ENCODE measurements at places on chromosomes 6 and 20.
A peak's percentile ranks its signal among the peaks of the same experiment; 100 is the strongest.

- no peak for DNase-seq
Measured at GRCh38 chr6:147779624-147780023, 271.1 kb downstream of the SAMD5 start.

- peak; percentile 78 for DNase-seq
Measured at GRCh38 chr6:1665214-1665613, 55.5 kb downstream of the FOXC1 start.

DNA sequence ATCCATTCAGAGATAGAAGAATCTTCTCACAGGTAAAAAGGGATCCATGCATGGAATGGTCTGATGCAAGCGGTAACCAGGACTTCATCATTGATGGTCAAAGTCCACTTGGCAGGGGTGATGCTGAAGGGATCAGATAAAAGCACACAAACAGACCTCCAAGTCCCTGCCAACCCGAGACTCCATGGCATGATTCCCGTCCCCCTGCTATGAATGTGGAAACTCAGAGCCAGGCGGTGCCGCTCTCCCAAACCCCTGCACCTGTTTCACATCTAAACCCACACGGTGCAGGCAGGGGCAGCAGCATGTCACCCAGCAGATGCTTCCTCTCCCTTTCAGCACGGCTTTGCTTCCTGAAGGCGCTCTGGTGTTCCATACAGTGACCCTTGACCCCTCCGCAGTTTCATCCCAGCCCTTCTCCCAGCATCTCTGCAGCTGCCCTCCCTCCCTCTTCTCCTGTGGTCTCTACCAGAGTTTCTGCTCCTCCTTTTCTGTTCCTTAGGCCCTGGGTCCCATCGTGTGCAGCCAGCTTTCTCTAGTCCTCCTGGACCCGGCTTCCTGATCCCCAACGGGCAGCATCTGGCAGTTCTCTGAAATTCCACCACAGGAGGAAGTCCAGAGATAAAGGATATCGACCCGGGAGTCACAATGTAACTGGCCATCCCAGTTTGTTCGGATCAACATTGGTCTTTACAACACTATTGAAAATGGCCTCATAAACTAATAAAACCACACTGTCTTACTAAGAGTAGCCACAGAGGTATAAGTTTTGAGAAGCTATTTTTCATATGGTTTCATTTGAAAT lies 235.0 kb downstream of the TTLL2 start:
- DNase-seq = no peak

GRCh38 chr6:159193923-159194322 lies 24.7 kb downstream of the FNDC1 start:
- DNase-seq = no peak

GRCh38 chr20:33176101-33176500 lies 8.1 kb downstream of the BPIFA2 start:
- no peak for DNase-seq

GRCh38 chr6:4888841-4889240 lies 112.6 kb downstream of the CDYL start:
- DNase-seq = no peak

DNA sequence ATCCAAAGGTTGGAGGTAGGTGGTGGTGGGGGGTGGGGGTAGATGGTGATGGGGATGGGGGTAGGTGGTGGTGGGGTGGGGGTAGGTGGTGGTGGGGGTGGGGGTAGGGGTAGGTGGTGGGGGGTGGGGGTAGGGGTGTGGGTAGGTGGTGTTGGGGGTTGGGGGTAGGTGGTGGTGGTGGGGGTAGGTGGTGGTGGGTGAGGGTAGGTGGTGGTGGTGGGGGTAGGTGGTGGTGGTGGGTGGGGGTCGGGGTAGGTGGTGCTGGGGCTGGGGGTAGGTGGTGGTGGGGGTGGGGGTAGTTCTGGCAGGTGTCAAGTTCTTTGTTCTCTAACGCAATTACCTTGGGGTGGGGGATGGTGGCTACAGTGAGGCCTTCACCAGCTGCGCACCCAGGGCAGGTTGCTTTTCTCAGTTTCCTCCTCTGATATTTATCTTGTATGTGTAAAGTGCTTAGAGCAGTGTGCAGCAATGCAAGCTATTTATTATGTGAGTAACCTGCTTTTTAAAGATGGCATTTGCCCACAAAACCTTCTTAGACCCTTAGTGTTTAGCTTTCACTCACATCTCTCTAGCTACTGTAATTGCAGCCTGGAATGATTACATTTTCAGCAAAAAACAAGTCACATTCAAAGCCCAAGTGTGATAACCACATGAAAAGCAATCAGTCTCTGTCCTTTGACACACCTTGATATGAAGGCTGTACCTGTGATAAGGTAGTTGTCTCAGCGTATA lies 8.2 kb upstream of the CCDC167 start:
- no peak for DNase-seq

DNA sequence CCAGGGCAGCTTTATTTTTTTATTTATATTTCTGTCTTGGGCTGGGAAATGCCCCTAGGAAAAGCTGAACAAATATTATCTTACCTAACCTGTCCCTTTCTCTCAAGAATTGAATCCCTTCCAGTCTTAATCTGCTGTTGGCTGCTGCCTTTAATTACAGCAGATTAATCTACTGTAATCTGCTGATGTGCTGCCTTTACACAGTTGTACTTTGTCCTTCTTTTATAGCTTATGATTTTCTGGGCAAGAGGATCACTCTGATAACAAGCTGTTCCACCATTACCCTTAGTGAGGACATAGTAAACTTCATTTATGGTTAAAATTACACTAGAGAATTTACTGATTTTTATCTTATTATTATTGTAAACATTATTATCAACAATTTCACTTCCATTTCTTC lies 234.5 kb upstream of the MAN1A1 start:
- DNase-seq = no peak

DNA sequence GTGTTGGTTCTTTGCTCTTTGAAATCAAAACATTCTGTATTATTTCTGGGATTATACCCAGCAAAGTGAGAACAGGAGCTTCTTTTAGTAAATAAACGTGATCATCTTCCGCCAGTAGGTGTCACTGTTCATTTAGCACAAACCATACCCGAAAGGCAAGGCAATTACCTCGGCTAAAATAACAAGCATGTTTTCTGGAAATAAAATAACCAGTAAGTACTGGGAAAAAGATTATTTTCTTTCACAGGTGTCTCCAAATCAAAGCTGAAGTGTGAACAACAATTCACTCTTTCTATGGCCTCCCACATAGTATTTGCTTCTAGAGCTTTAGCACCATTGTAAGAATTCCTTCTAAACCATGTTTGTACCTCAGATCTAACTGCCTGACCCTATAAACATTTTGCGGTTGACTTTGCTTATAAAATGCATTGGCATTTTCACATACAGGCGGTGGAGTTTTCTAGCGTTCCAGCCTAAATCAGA lies 144.6 kb upstream of the AGPAT4 start:
- peak; percentile 48 for DNase-seq

- no peak for DNase-seq
Measured at GRCh38 chr6:18471232-18471964, 84.2 kb downstream of the RNF144B start.

GRCh38 chr20:50953821-50954220 lies 4.5 kb downstream of the DPM1 start:
- DNase-seq = no peak

GRCh38 chr20:50269091-50270033 lies 78.7 kb downstream of the CEBPB start:
- no peak for DNase-seq

DNA sequence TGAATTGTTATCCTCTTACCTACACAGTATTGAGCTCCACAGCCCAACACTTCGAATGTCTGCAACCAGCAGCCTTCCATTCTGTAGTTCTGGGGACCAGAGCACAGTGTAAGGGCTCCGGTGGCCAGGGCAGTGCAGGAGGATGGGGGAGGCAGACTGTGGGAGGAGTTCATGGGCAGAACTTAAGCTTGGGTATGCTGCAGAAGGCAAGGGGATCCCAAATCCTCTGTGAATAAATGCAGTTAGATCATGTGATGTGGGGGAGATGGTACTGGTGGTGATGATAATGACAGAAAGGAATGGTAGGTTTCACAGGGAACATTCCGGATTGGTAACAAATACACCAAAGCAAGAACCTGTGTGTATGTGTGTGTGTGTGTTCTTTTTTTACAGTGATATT lies 26.5 kb upstream of the CNKSR3 start:
- no peak for DNase-seq
